Right atrium auricular region (tissue), 2 donors: ENCODE measurements at places on chromosomes 16 and 17.

DNA sequence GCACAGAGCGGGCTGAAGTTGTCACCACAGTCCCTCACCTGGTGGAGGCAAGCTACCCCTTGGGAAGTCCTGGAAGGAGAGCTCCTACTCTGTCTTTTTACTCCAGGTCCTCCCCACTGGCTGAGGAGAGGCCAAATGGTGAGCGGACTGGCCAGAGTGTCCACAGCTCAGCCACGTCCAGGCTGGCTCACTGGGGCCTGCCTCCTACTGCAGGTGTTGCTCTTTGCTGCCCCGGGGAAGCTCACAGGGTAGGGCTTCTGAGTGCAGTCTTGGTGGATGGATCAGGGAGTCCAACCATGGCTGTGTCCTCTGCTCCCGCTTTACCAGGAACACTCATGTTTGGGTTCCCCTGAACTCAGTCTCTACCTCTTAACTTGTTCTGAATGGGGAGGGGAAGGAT is 2.7 kb downstream of the B9D1 start:
- DNase-seq = no peak

GRCh38 chr17:69733171-69734012 is 318.9 kb downstream of the MAP2K6 start:
- no peak for DNase-seq

DNA sequence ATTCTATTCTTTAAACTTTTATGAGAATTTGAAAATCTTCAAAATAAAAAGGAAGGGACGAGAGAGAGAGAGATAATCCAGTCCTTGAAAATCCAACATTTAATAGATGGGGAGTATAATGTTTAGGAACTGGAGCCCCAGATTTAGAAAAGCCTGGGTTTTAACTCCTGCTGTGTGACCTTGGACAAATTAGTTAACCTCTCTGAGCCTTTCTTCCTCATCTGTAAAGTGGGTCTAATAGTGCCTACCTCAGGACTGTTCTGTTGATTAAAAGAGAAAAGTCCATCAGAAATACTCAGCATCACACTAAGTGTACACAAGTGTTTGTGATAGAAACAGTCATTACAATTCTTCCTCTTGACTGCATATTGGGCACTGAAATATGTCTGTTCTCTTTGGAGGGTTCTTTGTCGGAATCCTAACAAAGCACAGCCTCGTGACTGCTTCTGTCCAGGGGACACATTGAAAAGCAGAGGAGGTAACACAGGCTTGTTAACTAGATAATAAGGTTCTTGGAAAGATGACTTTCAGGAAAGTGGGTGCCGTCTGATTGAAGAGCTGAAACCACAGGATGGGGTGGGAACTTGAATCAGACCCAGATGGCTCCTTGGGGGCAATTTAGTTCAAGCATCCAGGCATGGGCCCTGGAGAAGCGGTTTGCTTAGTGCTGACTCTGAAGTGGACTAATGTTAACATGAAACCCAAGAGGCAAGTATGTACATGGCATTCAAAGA is 128.2 kb downstream of the CLEC16A start:
- DNase-seq = no peak

- no peak for DNase-seq
These were observed 5.8 kb downstream of the LGALS3BP start for GRCh38 chr17:78973792-78974520.

- DNase-seq = no peak
These were observed 7.0 kb upstream of the CDR2 start for GRCh38 chr16:22381392-22381791.

DNA sequence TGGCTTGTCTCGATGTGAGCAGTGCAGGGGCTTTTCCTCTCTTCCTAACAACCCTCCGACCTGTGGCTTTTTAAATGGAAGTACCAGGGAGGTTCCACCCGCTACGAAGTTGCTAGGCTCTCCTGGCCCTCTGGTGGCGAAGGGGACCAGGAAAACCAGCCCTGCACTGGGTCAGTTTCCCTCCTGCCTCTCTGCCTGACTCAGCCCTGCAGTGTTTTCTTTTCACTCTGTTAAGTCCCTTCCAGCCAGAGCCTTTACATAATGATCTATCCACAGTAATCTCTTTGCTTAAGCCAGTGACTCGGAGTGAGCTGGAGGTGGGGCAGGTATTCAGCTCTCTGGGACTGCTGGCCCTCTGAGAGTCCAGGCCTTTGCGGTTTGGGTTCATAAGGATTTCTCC is 331.3 kb upstream of the EEF2KMT start:
- DNase-seq = no peak

DNA sequence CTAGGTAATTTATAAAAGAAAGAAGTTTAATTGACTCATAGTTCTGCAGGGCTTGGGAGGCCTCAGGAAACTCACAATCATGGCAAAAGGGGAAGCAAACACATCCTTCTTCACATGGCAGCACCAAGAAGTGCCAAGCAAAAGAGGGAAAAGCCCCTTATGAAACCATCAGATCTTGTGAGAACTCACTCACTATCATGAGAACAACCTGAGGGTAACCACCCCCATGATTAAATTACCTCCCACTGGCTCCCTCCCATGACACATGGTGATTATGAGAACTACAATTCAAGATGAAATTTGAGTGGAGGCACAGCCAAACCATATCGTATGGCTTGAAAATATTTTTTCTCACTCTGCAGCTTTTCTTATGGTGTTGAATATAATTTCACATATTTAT is 151.7 kb downstream of the ANKFN1 start:
- no peak for DNase-seq

DNA sequence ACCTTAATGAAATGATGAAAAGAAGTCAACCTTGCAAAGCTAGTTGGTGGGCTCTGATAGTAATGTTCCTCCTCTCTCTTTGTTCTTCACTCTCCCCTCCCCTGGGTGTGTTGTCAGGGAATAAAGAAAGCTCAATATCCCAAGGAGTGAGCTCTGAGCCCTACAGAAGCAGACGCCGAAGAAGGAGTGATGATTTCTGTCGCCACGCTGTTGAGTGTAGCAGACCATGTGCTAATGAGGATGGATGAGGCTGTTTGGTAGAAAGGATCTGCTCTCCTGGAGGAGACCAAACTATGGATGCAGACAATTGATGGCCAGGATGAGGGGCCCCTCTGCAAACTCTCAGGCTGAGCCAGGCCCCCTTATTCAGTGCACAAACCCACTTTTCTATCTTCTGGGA is 140.0 kb upstream of the DNAH9 start:
- DNase-seq = no peak

DNA sequence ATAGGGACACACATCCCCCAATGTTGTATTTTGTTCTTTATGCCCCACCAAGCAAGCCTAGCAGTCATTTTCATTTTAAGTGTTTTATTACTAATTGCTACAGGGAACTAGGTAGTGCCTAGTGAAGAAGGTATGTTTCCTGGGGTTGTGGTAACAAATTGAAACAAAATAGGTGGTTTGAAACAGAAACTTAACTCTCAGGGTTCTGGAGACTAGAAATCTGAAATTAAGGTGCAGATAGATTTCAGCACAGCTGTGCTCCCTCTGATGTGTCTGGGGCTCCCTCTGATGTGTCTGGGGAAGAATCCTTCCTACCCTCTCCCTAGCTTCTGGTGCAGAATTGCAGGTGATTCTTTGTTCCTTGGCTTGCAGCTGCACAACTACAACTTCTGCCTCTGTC is 390.1 kb downstream of the ZFHX3 start:
- DNase-seq = no peak

GRCh38 chr16:50665128-50665878 is 15.8 kb downstream of the SNX20 start:
- DNase-seq = peak; percentile 84

DNA sequence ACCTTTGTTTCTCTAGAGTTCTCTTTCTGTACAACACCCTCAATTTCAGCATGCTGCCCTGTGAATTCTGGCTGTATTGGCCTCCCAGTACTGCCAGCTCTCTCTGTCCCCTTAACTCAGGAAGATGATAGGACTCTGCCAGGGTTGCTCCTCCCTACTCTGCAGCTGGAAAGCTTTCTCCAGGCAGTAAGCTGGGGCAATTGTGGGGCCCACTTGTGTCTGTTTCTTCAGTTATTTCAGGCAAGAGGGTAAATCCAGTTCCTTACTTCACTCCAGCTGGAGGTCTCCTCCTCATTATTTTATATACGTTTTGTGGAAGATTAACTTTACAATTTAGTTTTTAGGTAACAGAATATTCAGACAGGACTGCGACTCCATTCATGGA is 9.9 kb downstream of the C17orf100 start:
- no peak for DNase-seq

- no peak for DNase-seq
These were observed 20.5 kb downstream of the CNGB1 start for GRCh38 chr16:57950382-57950781.

DNA sequence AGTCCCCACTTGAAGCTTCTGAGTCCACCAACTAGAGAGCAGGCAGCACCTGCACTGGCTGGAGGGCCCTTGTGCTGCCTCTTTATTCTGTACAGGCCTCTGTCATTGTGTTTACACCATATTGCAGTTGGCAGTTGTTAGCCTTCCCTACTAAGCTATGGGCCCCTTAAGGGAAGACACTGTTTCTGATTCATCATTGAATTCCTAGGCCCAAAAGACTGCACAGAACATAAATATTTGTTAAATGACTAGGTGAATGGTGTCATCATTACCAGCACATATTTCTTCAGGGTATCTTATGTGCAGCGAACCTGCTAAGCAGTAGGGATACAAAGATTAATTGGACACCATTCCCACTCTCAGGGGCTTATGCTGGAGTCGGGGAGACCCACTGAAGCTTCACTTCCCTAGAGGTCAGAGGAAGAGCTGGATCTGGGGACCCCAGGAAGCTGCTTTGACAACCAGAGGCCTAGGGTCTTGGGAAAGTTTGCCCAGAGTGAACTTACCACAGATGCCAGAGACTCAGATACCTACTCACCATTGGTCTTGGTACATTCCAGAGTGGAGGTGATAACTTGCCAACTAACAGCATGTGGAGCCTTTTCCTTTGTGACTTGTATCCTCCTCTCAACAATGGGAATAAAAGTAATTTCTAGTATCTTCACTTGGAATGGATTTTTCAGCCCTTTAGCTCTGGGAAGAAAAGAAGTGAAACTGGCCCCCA is 28.7 kb upstream of the DDX52 start:
- DNase-seq = no peak

DNA sequence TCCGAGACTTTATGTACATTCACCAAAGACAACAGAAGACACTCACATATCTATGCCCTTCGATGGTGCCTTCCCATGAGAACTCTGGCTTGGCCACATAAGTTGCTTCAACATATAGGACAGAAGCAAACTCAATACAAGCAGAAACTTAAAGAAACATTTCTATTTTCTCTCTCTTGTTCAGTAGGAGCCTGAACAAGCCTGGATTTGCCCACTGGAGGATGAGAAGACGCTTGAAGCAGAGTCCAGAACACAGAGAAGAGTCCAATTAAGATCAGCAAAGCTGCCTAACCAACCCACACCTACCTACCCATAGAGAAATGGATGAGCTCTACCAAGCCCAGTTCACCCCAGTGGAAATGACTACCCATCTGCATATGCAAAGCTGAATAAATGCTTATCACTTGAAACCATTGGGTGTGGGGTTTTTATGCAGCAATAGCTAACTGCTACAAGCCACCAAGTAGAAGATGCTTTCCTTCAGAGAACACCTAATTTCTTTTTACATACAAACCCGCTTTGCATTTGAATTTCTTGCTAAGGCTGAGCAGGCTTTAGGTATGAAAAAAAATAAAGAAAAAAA is 337.9 kb upstream of the DYNLRB2 start:
- DNase-seq = no peak

GRCh38 chr17:79654350-79654959 is 43.6 kb upstream of the RBFOX3 start:
- peak; percentile 7 for DNase-seq

GRCh38 chr16:4051591-4051990 is 64.7 kb downstream of the ADCY9 start:
- DNase-seq = no peak

DNA sequence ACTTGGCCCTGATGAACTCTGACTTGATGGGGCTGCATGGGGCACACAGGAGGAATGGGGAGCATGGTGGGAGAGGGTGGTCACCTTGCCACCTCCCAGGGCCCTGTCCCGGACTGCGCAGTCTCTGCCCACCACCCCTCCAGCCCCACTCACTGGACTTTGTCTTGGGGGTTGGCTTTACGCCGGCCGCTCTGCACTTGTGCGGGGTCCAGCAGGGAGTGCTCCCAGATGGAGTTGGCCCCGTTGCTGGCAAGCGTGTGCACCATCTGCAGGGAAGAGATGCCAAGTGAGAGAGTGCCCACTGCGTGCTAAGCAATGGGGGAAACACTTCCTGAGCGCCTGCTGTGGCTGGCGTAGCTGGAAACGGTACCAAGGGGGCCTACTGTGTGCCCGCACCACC is 6.7 kb downstream of the GIT1 start:
- no peak for DNase-seq

DNA sequence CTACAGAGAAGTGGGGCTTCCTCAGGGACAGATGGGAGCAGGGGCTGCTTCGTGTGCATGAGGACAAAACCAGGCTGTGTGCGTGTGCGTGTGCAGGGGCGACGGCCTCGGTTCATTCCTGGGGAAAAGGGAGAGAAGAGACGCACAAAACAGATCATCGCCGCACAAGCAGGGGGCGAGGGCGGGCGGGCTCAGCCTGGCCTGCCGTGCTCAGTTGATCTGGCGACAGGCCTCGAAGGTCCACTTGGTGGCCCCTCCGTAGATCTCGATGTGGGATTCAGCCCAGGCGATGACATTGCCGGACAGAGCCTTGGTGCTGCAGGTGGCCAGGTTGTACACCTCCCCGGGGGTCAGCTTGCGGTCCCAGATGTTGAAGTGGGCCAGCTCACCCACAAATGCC is 5.8 kb downstream of the NPTX1 start:
- DNase-seq = no peak

GRCh38 chr16:70520612-70521297 is 2.6 kb downstream of the COG4 start:
- DNase-seq = no peak

- DNase-seq = no peak
These were observed 41.1 kb downstream of the MYO18A start for GRCh38 chr17:29138971-29139691.

GRCh38 chr16:64975821-64976220 is 146.0 kb downstream of the CDH11 start:
- DNase-seq = no peak

GRCh38 chr16:85087899-85088569 is 24.2 kb downstream of the CIBAR2 start:
- no peak for DNase-seq

DNA sequence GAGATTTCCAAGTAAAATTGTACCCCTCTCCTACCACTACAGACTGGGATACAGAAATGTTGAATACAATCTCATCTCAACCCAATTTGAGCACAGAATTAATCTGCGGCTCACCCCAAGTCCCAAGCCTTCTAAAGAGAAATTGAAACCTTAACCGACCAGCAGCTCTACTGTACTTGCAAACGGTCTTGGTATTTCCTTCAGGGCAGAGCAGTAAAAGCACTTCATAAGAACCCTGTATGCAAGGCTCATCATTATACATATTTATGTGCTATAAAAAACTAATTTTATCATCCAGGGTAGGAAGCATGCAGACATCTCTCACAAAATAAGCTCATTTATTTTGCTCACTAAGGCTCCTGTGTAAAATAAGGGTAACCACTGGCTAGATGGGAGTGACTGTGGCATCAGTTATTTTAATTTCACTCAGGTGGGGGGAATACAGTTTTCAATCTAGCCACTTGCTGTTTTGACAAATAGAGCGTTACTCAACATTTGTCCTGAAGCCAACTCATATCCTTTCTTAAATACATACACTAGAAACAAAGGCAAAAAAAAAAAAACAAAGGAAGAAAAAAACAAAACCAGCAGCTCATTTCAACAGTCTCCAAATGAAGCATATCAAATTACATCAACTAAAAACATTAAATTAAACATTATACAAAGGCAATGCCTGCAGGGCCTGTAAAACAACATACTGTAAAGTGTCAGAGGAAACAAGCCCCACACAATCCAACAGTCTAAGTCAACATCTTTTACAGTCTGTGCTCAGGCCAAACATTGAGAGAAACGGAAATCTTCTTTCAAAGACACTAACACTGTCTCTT is 65.0 kb downstream of the PARN start:
- no peak for DNase-seq
